ENCODE measurements at places on chromosomes 12 and 14.
A peak's percentile ranks its signal among the peaks of the same experiment; 100 is the strongest.

DNA sequence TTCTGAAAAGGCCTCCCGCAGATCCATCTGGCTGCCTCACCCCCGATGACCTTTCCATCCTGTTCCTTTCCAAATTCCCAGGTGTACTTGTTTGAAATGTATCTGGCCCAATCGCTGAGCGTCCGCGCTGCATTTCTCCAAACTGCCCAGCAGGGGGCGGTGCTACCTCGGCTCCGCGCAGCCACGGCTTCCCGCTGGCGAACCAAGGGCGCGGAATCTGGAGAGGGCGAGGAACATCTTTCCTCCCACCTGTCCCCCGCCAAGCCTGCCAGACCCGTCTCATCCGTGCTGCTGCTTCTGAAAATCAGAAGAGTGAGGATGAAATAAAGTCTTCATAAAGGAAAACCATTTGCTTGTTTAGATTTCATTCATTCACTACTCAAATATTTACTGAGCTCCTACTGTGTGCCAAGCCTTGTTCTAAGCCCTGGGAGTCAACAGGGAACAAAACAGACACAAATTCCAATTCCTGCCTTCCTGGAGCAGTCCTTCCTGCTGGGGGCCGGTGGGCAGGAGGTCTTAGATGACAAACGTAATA is 16.8 kb upstream of the MYL2 start:
- DNase-seq = peak; percentile 51

DNA sequence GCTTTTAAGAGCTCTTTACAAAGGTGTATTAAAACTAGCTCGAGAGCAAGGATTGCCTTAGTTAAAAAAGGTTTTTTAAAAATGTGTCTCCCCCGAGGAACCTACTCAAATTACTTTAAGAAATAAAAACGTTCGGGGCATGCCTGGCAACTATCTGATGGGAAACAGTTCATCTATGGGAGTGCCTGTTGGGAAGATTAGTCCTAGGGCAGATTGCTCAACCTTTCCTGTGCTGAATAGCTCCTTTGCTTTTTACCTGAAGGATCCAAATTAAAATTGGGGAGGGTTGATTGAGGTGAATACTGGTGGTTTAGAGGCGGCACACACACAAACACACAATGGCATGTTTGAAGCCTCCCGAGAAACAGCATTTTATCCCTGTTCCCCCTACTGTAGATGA is 541.4 kb upstream of the ATP2B1 start:
- no peak for DNase-seq

GRCh38 chr14:36870776-36871175 is 209.1 kb downstream of the PAX9 start:
- no peak for DNase-seq

GRCh38 chr12:76340680-76341435 is 7.4 kb downstream of the BBS10 start:
- no peak for DNase-seq

- no peak for DNase-seq
Observed at GRCh38 chr12:25655702-25656101, 102.6 kb upstream of the LMNTD1 start.
